AG10803 (cell line): ENCODE measurements at places on chromosomes 16 and 17.

DNA sequence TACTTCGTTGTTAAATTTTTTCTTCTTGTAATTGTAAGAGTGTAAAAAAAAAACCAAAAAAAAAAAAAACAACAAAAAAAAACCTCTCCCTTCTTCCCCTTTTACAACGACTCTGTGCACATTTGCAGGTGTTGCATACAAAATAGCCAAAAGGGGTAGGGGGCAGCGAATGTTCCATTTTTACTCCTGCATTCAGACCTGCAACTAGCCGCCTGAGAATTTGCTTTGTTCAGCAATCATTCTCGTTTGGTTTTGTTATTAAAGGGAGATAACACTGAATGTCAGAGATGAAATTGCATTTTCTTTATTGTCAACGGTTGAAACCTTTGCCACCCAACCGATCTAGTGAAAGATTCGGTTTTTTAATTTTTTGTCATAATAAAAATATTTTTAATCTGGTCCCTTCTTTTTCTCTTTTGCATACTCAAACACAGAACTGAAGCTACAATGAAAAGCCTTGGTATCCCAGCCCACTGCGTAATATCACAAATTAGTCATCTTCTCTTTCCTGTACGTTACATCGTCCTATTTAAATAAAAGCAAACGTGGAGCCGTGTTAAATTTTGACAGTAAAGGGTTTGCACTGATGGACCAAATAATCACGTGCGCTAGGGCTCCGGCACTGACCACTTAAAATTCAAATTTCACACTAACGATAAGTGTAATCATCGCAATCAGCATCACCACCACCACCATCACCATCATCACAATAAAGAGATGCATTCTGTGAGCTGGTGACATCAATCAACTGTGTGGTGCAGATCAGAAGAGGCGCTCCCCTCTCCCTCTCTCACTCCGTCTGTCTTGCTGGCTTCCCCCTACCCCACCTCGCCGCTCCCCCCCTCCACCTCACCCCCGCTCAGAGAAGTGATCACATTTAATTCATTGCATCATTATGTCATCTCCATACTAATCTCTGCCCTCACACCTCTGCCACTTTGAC, 406.2 kb upstream of the PSMD7 start:
- DNase-seq = no peak

- DNase-seq = no peak
Measured at GRCh38 chr16:65212791-65213190, 90.9 kb upstream of the CDH11 start.

DNA sequence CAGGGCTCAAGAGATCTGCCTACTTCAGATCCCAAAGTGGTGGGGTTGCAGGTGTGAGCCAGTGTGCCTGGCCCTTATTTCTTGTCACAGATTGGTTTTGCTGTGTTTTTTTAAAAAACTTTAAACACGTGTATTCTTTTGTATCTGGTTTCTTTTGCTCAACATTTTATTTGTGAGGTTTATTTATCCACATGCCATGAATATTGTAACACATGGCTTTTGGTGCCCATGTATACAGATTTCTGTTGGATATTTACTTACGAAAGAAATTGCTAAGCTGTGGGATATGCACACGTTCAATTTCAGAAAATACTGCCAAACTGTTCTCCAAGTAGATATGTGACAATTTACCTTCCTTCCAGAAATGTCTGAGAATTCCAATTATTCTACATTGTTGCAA, 18.7 kb upstream of the IL34 start:
- no peak for DNase-seq

DNA sequence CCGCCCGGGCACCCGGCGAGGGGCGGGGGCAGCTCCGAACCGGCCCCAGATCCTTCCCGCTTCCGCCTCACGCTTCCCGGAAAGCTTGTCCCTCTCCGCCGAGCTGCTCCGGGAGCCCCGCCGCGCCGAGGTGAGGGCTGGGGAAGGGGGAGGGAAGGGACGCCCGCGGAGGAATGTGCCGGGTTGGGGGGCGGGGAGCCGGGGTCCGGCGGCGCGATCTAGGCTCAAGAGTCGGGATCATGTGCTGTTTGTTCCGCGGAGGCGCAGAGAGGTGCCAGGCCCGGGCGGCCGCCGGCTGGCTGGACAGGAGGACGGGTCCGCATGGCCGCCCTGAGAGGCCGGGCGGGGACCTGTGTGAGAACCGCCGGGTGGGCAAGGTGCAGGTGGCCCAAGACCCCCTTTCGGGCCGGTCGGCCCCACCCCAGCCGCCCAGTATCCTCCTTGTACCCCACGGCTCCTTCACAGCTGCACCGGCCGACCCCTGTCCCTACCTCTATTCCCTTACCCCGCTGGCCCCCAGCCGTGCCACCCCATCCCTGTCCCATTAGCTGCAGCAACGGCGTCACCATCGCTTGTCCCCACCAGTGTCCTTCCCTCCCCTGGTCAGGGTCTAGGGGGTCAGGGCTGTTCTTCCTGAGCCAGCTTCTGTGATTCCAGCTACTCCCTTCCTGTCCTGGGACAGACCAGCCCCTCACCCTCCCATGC, 429 bp downstream of the KIF1C start:
- DNase-seq = peak; percentile 23

DNA sequence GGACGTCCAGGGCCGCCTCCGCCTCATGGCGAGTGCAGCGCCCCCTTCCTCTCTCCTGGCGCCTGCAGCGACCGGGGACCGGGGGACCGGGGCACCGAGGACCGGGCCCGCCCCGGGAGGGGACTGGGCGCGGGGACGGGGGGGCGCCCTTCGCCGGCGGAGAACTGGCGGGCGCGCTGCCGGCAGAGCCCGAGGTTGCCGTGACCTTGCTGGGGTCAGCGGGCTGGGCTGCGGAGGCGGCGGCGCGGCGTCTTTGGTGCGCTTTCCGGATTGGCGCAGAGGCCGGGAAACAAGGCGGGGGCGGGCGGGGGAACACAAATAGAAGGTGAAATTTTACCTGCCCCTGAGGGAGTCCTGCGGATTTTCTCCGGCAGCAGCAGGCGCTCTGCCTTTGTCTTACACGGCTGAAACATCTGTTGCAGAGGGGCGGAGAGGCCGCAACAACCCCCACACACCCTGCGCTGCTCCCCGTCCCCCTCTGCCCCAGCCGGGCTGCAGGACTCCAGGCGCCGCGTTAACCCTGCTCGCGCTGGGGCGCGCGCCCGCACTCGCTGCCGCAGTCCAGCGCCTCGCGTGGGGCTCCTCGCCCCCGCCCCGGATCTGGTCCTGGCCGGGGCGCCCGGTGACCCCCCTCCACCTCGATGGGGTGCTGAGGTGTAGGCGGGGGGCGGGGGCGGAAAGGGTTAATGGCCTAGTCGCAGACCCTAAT, 53.5 kb downstream of the SREBF1 start:
- no peak for DNase-seq

DNA sequence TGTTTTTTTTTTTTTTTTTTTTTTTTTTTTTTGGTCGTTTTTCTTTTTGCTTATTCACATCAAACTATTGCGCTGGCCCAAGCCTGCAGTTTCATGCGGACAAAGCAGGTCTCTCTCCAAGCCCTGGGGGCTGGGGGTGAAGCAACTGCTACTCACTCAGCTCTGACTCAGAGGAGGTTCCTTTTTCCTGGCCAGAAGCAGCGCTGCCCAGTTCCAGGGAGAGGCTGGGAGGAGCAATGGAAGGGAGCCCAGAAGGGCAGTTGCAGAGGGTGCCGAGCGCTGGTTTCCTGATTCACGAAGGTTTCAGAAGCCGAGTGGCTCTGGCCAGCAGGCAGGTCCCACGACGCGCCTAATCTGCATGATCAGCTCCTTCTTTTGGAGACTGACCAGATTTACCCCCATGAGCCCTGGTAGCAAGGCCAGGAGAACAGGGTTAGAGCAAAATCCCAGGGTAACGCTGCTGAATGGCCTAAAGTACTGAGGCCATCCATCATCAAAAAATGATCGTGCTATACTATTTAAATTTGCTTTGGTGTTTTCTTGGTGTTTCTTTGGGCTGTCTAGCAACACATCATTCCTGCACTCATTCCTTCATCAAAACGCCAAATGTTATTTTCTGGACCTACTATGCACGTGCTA, 144.7 kb upstream of the SOX9 start:
- peak; percentile 97 for DNase-seq
